Mesothelial cell of epicardium (in vitro differentiated cells): ENCODE measurements at places on chromosomes 5 and 9.

DNA sequence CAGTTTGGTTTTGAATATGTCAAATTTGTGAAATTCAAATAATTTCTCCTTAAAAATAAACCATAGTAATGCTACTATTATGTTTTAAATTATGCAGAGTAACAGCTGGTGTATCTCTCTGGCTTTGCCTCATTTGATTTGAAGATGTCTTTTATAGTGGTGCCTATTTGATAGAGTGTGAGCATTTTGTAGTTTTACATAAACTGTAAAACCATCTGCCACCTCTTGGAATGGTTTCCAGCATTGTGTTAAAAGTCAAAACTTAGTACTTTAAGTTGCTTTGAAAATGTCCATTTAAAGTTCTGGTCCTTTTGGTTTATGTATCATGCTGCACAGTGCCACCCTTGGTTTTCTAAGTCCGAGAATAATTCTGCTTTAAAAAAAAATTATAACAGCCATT, 15.6 kb downstream of the PRDM6 start:
- H3K27me3 ChIP-seq = peaks cover 25% of the 10 kb centered on the region
- H3K36me3 ChIP-seq = peaks cover 8% of the 10 kb centered on the region
- no peak overlapping the region for H3K4me3 ChIP-seq
- H3K4me1 ChIP-seq = peaks cover 14% of the 10 kb centered on the region
- no peak for DNase-seq

GRCh38 chr5:53983568-53984460, 326.6 kb downstream of the ARL15 start:
- peaks cover 10% of the 10 kb centered on the region for H3K36me3 ChIP-seq
- no peak for DNase-seq
- H3K4me1 ChIP-seq = peaks cover 5% of the 10 kb centered on the region
- H3K4me3 ChIP-seq = no peak overlapping the region

- no peaks in the 10 kb centered on the region for H3K4me1 ChIP-seq
- no peak overlapping the region for H3K27ac ChIP-seq
- H3K4me3 ChIP-seq = no peak overlapping the region
- H3K27me3 ChIP-seq = peaks cover 27% of the 10 kb centered on the region
- no peak for DNase-seq
These were observed 97.1 kb upstream of the IL12B start for GRCh38 chr5:159427180-159428012.

GRCh38 chr9:129495620-129496472, 125.1 kb downstream of the C9orf50 start:
- no peaks in the 10 kb centered on the region for H3K27me3 ChIP-seq
- DNase-seq = peak; percentile 88
- peak overlapping the region; percentile 99 for H3K27ac ChIP-seq

DNA sequence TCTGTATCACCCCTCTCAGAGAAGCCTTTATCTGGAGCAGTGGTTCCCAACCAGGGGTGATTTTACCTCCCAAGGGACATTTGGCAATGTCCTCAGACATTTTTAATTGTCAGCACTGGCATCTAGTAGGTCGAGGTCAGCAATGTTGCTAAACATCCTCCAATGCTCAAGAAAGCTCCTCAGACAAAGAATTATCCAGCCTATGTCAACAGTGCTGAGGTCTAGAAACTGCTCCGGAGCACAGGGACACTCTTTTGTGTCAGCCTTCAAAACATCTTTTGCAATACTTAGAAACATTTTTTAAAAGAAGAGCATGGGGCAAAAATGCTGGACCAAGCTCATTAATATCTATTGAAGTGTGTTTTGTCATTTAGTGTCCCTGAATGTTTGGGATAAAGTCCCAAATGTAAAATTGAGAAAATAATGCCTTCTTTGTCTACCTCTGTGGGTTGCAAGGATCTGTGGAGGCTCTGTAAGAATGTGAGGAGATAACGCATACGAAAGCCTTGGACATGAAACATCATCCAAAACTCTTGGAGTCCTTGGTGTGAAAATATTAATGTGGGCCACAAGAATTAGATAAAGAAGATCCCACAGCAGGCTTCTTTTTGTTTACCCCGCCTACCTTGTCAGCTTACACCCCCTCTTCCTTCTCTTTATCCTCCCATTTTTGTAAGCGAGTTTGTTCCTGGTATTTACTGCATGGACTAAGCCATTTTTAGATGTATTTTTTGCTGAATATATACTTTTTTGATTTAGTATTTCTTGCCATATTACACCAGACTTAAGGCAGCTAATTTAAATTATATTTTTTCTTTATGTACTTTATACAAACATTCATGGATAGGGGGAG, 193.5 kb downstream of the CD180 start:
- peak overlapping the region; percentile 79 for H3K4me3 ChIP-seq
- H3K4me1 ChIP-seq = peaks cover 37% of the 10 kb centered on the region
- no peak for DNase-seq
- H3K27ac ChIP-seq = no peak overlapping the region

DNA sequence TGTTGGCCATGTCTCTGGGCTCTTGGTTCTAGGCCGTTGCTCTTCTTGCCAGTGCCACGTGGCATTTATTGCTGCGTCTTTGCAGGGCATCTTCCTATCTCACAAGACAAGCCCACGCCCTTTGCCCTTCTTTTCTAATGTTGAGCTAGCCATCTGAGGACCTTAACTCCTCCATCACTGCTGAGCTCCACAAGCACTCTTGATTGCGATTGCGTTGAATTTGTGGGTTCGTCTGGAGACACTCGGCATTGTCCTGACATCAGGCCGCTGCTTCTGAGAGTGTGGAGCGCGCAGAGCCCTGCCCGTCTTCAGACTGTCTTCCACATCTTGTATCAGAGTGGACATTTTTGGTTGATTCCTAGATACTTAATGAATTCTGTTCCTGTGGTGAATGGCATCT, 14.5 kb upstream of the FCN1 start:
- no peak overlapping the region for H3K27ac ChIP-seq
- peaks cover 11% of the 10 kb centered on the region for H3K4me1 ChIP-seq
- H3K36me3 ChIP-seq = no peaks in the 10 kb centered on the region
- DNase-seq = no peak
- H3K4me3 ChIP-seq = no peak overlapping the region
- peaks cover 18% of the 10 kb centered on the region for H3K27me3 ChIP-seq

DNA sequence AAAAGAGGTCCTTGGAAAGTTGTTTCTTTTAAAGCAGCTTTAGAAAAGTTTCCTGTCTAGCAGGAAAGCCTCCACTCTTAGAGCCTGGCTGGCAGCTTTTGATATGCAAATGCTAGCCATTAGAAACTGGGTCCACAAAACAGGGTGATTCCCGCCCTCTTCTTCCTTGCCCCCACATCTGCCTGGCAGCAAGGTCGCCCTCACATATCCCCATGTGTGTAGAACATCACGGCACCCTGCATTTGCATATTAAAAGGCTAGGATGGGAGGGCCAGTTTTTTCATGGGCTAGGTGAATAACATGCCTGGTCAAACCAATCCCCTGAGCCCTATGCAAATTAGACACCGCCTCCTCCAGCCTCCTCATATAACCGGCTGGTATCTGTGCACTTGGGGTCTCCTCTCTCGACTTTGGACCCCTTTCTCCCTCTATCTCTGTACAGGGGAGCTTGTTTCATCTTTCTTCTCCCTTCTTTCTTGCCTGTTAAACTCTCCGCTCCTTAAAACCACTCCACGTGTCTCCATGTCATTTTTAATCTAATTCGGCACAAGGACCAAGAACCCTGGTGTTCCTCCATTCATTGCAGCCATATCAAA, 426.8 kb upstream of the CTNND2 start:
- H3K27me3 ChIP-seq = peaks cover 56% of the 10 kb centered on the region
- no peaks in the 10 kb centered on the region for H3K36me3 ChIP-seq
- no peak overlapping the region for H3K4me3 ChIP-seq

DNA sequence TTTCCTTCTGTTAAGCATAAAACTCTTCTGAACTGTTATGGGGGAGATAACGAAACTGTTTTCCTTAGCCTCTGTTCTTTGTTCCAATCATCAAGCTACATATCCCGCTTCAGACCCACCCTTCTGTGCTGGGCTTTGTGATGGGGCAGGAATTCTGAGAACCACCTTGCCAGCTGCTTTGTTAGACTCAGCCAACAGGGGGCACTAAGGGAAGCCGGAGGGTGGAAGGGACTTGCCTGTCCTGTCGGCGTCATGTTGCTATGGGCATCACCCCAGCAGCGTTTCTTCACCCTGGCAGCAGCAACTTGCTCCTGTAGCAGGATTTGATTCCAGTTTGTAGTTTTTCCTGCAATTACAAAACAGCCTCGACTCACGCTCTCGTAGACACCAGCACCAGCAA, 169.1 kb downstream of the CAAP1 start:
- no peak overlapping the region for H3K27ac ChIP-seq
- peak overlapping the region; percentile 6 for H3K4me3 ChIP-seq
- no peaks in the 10 kb centered on the region for H3K36me3 ChIP-seq
- peaks cover 19% of the 10 kb centered on the region for H3K4me1 ChIP-seq

- H3K4me3 ChIP-seq = no peak overlapping the region
- H3K27ac ChIP-seq = no peak overlapping the region
- no peaks in the 10 kb centered on the region for H3K27me3 ChIP-seq
These were observed 73.9 kb downstream of the ATG10 start for GRCh38 chr5:82045554-82046275.

GRCh38 chr9:38428062-38428461, 3.8 kb upstream of the IGFBPL1 start:
- H3K4me1 ChIP-seq = no peaks in the 10 kb centered on the region
- no peak overlapping the region for H3K4me3 ChIP-seq
- peaks cover 45% of the 10 kb centered on the region for H3K27me3 ChIP-seq

GRCh38 chr5:10690460-10691440, 70.3 kb downstream of the DAP start:
- peaks cover 41% of the 10 kb centered on the region for H3K4me1 ChIP-seq
- H3K4me3 ChIP-seq = no peak overlapping the region
- H3K27me3 ChIP-seq = no peaks in the 10 kb centered on the region

DNA sequence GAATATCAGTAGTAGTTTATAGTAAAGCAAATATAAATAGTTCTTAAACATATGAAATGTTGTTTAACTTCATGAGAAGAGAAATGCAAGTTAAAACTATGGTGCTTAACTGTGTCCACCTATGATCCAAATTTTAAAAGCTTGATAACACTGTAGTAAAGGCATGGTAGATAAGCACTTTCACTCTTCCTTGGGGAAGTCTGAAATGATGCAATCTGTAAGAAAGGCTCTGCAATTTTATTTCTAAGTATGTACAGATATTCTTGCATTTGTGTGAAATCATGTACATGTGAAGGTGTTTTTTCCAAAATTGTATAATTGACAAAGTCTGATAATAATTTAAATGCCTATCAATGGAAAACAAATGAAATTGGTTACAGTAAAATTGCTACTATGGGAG, 66.9 kb downstream of the SYK start:
- H3K27me3 ChIP-seq = peaks cover 17% of the 10 kb centered on the region
- no peaks in the 10 kb centered on the region for H3K36me3 ChIP-seq

DNA sequence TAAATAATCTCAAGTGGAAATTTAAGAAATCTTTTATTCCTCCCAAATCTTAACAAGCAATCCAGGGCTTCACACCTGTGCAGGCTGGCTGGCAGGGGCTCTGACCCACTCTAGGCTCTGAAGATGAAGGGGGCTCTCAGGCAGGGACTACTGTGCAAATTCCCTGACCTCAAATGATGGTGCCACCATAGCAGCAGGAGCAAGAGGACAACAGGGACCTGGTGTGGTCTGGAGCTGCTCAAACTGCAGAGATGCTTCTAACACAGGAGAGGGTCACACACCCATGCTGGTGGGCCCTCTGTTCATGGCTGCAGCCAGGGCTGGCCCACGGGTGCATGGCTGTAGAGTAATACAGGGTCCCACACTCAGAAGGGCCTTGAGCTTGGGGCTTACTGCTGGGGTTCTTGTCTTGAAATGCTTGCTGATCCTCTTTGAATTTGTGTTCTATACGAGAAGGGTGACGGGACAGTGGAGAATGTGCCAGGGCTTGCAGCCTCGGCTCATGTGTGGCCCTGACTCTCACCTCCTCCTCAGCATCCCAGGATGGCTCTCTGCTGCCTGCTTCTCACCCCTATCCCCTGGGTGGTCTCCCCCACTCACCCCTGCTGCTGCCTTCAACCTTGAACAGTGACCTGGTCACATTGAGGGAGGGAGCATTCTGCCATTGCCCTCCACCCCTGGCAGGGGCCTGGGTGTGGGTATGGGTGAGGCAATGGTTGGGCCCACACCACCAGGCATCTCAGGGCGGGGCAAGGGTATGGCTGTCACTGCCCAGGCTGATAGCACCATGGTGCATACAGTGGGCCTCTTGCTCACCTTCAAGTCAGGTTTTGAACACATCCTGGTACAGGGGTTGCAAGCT, 191.7 kb downstream of the FSTL4 start:
- peaks cover 29% of the 10 kb centered on the region for H3K4me1 ChIP-seq
- peaks cover 8% of the 10 kb centered on the region for H3K27me3 ChIP-seq
- H3K27ac ChIP-seq = no peak overlapping the region
- no peak for DNase-seq

- H3K4me1 ChIP-seq = peaks cover 7% of the 10 kb centered on the region
- H3K27me3 ChIP-seq = no peaks in the 10 kb centered on the region
- H3K27ac ChIP-seq = no peak overlapping the region
These were observed 57.6 kb downstream of the NLN start for GRCh38 chr5:65779643-65780042.

GRCh38 chr5:142342128-142342981, 17.5 kb upstream of the SPRY4 start:
- H3K36me3 ChIP-seq = peaks cover 22% of the 10 kb centered on the region
- no peak overlapping the region for H3K4me3 ChIP-seq
- H3K4me1 ChIP-seq = no peaks in the 10 kb centered on the region
- DNase-seq = no peak
- no peaks in the 10 kb centered on the region for H3K27me3 ChIP-seq
- no peak overlapping the region for H3K27ac ChIP-seq

GRCh38 chr5:132209131-132209530, 18.5 kb downstream of the P4HA2 start:
- H3K4me1 ChIP-seq = no peaks in the 10 kb centered on the region
- no peak overlapping the region for H3K4me3 ChIP-seq
- H3K36me3 ChIP-seq = peaks cover 37% of the 10 kb centered on the region
- peak overlapping the region; percentile 17 for H3K27ac ChIP-seq

GRCh38 chr9:33135470-33135958, 31.6 kb downstream of the B4GALT1 start:
- H3K4me3 ChIP-seq = no peak overlapping the region
- peaks cover 9% of the 10 kb centered on the region for H3K36me3 ChIP-seq
- no peak for DNase-seq
- no peaks in the 10 kb centered on the region for H3K27me3 ChIP-seq

DNA sequence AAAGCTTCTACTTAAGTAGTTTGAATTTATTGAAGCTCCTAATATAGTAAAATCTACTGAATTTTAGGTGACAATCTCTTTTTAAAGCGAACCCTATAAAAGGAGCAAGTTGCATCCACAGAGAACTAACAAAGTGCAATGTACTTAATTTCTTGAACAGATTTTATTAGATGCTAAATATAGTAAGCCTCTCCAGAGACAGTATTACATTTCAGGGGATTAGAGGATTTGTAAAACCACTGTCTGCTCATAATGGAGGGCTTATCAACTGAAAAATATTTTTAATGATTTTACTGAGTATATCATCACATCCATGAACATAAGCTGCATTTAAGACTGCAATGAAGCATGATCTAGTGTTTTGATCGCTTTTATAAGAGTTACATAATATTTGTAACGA, 230.0 kb upstream of the EFNA5 start:
- H3K36me3 ChIP-seq = peaks cover 5% of the 10 kb centered on the region
- H3K27ac ChIP-seq = no peak overlapping the region
- no peak for DNase-seq
- no peaks in the 10 kb centered on the region for H3K27me3 ChIP-seq
- H3K4me3 ChIP-seq = no peak overlapping the region
